Stimulated activated CD8-positive, alpha-beta memory T cell treated with anti-CD3 and anti-CD28 coated beads, Interleukin-4, amount 100 ng/mL, for 24 hours (primary cell): ENCODE measurements at places on chromosomes 6 and 20.
A peak's percentile ranks its signal among the peaks of the same experiment; 100 is the strongest.

DNA sequence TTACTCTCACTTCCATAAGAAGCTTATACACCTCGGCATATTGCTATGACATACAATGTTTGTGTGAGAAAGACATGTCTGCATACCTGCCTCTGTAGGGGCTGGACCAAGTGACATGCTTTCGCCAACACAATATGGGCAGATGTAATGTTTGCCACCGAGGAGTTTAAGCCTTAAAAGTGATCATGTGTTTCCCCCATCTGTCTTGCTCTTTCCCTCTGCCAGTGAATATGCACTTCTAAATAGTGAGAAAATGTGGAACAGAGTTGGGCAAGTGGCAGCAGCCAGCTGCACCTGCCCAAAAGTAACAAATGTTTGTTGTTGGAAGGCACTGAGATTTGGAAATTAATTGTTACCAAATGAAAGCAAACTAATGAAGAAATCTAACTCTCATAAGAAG, 274.8 kb upstream of the BTBD3 start:
- DNase-seq = no peak

- DNase-seq = no peak
These were observed 114.4 kb downstream of the CEBPB start for GRCh38 chr20:50304923-50305635.

DNA sequence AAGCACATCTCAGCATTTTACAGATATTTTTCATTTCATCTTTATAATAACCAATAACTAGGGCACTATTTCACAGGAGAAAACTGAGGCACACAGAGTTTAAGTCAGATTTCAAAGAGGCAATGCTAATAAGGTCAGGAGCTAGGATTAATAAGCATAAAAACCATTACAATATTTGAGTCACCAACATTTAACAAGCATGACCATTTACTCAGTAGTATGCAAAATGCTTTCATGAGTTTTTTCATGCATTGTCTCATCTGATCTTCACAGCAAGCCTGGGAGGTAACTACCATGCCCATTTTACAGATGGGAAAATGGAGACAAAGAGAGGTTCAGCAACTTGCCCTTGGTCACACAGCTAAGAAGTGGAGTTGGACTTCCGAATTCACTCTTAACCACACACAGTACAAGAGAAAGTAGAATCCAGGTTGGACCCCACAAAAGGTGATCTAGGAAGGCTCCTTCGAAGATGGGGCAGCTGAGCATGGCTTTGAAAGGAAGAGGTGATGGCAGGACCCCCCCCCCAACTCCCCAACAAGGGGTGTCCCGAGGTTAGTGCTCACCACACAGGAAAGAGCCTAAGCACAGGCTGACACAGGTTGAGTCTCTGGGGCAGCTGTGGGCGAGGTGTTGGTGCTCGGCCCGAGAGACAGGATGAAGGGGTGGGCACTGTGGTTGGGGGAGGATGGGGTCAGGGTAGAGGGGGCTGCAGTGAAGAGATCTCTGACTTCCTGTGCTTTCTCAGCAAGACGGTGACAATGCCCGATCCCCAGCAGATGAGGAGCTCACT, 108.8 kb downstream of the PREX1 start:
- peak; percentile 48 for DNase-seq

DNA sequence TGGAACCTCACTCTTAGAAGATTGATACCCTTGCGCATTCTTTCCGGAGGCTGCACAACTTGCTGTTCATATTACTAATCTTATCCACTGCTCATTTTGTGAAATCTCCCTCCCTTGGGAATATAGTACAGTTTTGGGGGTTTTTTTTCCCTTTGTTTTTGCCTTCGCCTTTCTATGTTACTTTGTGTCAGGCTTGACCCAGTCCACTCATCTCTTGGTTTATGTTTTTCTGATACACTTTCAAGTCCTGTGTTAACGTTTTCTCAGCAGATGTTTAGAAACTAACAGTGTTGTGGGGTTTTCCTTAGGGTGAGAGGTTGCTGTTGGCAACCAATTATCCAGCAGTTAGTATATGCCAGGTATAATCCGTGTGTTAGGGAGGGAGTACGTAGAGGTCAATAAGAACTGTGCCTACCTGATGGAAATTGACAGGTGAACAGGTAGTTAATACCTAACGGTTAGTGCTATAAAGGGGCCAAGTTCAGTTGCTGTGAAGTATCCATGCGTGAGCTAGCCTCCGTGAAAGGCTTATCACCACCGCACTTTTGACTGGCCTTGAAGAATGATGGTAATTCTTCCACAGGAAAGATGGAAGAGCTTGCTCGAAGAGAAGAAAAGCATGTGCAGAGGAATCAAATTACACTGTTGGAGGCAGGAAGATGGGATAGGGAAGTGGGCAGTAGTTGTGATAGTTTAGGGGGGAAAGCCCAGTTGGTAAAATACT, 1.4 kb downstream of the NFYA start:
- DNase-seq = no peak

DNA sequence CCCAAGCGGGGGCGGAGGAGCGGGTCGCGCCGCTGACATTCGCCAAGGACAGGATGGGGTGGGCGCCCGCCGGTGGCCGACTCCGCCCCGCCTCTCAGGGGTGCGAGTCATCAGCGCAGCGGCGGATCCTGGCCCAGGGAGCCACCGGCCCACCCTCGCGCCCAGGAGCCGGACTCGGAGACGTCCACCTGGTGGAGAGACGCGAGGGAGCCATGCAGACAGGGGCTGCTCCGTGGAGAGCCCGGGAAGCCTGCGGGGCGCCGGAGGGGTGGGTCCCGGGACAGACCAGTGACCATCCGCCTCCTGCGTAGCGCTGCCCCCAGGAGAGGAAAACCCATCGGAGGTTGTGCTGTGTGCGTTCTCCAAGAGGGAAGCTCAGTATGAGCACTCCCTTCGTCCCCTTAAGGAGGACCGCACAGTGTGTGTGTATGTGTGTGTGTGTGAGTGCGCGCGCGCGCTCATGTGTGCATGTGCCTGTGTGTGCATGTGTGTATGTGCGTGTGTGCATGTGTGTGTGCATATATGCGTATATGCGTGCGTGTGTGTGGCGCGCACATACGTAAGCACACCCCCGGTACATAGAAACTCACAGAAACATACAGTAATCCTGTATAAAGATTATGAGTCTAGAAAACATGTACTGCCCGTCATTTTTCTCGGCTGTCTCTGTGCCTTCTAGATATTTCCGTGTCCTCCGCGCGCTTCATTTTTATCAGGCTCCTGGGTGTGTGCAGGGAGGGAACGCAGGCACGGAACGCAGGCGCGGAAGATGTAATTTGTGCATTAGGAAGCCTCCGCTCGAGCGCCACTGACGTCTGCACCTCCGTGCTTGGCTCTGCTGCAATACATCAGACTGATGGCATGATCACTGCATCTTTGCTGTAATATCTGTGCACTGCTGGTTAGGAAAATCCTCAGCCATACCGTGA, 158.9 kb downstream of the TBXT start:
- DNase-seq = no peak

DNA sequence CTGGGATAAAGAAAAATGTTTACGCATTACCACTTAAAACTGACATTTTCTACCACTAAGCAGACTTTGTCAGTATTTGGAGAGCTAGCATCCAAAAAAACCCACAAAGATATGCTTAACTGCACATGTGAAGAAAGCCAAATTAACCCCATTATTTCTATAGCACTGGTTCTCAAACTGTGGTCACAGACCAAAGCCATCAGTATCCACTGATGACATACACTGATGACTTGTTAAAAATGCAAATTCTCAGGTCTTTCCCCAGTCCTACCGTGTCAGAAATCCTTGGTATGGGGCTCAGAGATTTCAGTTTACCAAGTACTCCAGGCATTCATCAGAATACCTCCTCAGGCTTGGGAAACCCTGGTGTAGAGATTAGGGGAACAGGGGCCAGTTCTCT, 230.2 kb downstream of the PTPRK start:
- no peak for DNase-seq

- DNase-seq = no peak
These were observed 1.3 kb upstream of the CTCFL start for GRCh38 chr20:57526087-57526884.

DNA sequence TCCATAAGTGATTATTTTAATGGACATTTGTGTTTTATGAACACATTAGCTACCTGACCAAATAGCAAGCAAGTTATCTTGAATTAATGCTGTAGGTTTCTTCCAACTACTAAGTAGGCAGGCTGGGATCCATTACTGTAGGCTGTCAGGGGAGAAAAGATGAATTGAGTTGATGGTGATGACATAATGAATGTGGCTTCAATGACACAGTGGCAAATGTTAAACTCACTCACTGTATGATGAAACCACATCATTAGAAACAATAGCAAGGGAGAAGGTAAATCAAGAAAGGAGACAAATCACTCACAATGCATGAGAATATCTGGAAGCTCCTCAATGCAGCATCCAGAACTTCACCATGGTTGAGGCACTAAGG, 529.7 kb upstream of the CITED2 start:
- no peak for DNase-seq

- DNase-seq = no peak
These were observed 9.3 kb downstream of the MAP3K5 start for GRCh38 chr6:136783021-136783420.

GRCh38 chr6:99016355-99016754, 68.6 kb upstream of the FBXL4 start:
- DNase-seq = no peak

- DNase-seq = no peak
These were observed 17.6 kb downstream of the SLC18B1 start for GRCh38 chr6:132780770-132781371.

DNA sequence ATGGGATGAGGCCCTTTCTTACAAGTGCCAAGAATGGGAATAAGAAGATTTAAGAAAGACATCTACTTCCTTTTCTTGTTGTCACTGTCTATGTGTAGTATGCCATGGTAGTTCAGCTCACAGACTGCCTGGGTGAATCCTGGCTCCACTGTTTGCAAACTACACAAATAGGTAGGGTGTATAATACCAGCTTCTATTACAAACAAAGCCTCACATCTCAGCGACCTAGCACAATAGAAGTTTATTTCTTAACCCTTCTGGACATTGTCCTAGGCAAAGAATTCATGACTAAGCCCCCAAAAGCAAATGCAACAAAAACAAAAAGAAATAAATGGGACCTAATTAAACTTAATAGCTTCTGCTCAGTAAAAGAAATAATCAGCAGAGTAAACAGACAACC, 74.5 kb downstream of the LINC00237 start:
- DNase-seq = no peak

GRCh38 chr6:145814035-145814500, 527 bp downstream of the FBXO30 start:
- peak; percentile 4 for DNase-seq

DNA sequence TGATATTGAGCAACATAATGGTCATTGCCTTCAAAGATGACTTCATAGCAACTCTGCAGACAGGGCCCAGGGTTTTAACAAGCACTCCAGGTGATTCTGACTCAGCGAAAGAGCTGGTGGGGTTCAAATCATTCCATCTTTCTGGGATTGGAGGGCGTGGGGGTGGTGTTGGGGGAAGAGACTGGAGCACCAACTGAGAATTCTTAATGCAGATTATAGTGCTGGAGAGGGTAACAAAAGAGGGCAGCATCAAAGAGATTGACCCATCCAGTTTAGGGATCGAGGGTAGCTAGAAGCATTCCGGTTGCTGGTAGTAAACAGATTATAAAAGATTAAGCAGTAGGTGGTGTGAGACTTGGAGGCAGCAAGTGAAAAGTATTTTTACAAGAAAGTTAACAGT, 15.9 kb downstream of the PFDN4 start:
- DNase-seq = no peak

- DNase-seq = no peak
These were observed 2.8 kb downstream of the HMGN3 start for GRCh38 chr6:79231666-79232065.

GRCh38 chr6:142898927-142899895, 45.8 kb downstream of the HIVEP2 start:
- DNase-seq = no peak

GRCh38 chr6:49030251-49031020, 432.6 kb downstream of the MMUT start:
- DNase-seq = no peak

- DNase-seq = no peak
These were observed 21.0 kb upstream of the IYD start for GRCh38 chr6:150347845-150348244.

GRCh38 chr6:147054871-147055270, 149.3 kb upstream of the STXBP5 start:
- no peak for DNase-seq

GRCh38 chr6:47715782-47716181, 17.4 kb downstream of the ADGRF4 start:
- no peak for DNase-seq

- no peak for DNase-seq
These were observed 128.9 kb downstream of the ADAT2 start for GRCh38 chr6:143321491-143322086.

- no peak for DNase-seq
These were observed 76.4 kb upstream of the HS3ST5 start for GRCh38 chr6:114419175-114419574.

DNA sequence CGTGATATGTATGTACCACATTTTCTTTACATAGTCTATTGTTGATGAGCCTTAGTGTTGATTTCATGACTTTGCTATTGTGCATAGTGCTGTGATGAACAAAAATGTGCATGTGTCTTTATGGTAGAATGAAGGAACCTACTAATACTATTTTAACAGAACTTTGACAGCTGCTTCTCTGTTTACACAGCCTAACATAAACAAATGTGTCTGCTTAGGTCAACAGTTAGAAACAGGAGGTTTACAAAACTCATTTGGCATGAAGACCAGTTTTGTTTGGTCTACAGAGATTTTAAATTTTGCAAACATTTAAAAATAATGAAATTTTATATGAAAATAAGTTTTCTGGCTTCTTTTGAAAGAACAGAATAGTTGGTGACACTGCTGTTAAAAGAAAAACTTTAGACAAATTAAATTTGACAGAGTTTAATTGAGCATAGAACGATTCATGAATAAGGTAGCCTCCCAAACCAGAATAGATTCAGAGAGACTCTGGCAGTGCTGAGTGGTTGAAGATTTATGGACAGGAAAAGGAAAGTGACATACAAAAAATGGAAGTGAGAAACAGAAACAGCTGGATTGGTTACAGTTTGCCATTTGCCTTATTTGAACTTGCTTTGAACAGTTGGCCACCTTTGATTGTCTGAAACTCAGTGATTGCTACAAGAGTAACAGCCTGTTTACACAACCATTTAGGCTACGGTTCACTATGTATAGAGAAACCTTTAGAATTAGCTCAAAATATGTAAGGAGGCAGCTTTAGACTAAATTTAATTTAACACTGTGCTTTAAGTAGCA, 715.8 kb upstream of the HS3ST5 start:
- no peak for DNase-seq

GRCh38 chr6:12293931-12294807, 4.0 kb downstream of the EDN1 start:
- DNase-seq = no peak

DNA sequence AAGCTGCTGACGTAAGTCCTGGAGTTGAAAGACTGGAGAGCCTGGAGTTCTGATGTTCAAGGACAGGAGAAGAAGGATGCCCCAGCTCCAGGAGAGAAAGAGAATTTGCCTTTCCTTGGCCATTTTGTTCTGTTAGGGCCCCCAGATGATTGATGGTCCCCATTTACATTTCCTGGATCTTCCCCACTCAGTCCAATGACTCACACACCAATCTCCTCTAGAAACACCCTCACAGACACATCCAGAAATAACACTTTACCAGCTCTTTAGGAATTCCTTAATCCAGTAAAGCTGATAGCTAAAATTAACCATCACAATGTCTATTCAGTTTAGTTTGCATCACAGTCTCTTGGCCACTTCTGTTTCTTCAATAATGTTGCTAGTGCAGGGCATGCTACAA, 260.2 kb upstream of the IRAK1BP1 start:
- no peak for DNase-seq
